ENCODE measurements at places on chromosomes 12 and 14. TPM values are rescaled to one million over a fixed set of nuclear protein-coding genes. Genes with fewer than 3 reads are reported as not detected.

The CISTR gene
- polyA plus RNA-seq: not detected

The IL23A gene
- 3.6 TPM for polyA plus RNA-seq

The DNAAF2 gene
- 13.1 TPM for polyA plus RNA-seq

The ARID4A gene
- 1.9 TPM for polyA plus RNA-seq

The INTS13 gene
- 9.4 TPM for polyA plus RNA-seq

The RPL10L gene
- not detected for polyA plus RNA-seq

Data from H1 (cell line).